ENCODE measurements at places on chromosomes 3 and 15.

- no peak for DNase-seq
These were observed 64.8 kb downstream of the WHAMM start for GRCh38 chr15:82874267-82874666.

DNA sequence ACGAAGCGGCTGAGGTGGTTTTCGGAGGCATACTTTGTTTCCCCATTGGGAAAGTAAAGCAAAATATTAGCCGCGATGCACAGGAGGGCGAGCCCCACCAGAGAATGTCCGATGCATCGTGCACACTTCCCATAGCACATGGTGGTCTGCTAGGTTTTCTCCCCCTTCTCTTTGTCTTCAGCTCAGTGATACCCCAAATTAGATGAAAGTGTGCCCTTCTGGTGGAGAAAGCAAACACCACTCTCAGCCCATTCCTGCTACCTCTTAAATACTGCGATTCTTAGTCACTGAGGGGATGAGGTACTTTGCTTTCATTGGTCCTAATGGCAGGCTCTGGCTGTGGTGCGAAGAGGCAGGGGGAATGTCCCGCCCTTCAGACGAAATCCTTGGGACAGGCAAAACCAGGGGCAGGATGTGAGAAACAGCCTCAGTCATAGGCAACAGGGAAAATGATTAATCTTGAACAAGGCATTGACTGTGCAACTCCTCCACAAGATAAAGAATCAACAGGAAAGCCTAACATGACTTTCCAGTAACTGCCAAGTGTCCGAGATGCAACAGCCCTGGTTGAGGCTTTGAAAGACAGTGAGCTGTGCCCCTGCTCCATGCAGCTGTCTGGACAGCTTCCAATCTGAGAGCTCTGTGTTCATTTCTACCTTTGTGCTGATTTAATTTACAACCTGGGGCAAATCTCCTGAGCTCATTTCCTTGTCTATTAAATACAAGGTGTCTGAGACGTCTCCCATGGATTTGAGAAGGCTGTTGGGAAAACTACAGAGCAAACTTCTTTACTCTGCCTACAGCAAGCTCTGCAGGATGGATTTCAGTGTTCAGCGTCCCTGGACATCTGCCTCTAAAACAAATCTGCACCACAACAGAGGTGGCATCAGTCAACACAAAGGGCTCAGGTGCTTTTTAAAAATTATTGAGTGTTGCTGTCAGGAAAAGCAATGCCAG, at the start of gene TM4SF1:
Gene TM4SF1, minus strand, starts transcription at position 242 of the 957 bp plus-strand sequence. Its CDS starts 102 bp downstream, at position 140.
- DNase-seq, result peak; percentile 68

DNA sequence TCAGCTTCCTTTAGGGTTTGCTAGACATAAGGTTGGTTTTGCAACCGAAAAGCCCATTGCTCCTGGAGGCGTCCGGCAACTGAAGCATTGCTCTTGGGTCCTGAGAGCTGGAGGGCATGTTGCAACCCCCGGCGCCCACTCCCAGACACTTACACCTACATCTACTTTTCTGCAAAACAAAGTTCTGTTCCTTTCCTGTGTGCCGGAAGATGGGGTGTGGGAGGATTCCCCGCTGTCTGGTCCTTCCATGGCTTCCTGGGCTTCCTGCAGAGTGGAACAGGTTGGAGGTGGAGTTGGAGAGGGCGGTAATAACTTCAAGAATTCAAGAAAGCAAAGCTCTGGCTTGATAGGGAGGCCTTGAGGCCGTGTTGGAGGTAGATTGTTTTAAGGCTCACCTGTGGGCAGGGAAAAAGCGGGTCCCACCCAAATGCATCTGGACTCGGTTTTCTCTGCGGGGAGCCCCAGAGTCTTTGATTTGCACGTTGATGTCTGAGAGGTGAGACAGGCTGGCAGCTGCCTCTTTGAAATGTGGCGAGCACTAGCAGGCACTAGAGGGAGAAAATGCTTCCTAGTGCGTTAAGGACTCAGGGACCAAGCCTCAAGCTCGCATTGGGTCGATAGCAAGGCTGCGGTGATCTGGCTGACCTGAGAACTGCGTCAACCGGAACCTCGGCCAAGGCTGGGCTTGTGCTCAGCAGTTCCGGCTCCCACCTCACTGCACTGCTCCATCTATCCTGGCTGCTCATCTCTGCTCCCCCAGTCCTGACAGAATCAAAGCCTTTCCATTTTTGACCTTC, 39.5 kb downstream of the NR2F2 start:
- DNase-seq, result no peak

DNA sequence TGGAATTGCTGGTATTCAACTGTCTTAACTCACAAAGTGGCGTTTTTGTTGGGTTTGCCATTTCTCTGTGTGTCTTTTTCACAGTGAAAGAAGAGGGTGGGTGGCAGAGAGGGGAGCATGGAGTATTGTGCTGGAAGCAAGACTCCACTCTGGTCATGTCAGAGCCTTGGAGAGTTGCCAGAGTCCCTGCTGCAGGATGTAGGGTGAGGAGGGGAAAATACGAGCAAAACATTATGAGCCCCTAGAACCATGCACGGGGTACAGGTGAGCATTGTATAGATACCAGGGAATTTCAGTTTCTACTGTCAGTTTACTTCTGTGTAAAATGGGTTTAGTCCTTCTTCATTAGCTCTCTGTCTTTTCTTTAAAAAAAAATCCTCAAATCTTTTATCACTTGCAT, 249.9 kb downstream of the CACNA2D3 start:
- DNase-seq, result no peak

DNA sequence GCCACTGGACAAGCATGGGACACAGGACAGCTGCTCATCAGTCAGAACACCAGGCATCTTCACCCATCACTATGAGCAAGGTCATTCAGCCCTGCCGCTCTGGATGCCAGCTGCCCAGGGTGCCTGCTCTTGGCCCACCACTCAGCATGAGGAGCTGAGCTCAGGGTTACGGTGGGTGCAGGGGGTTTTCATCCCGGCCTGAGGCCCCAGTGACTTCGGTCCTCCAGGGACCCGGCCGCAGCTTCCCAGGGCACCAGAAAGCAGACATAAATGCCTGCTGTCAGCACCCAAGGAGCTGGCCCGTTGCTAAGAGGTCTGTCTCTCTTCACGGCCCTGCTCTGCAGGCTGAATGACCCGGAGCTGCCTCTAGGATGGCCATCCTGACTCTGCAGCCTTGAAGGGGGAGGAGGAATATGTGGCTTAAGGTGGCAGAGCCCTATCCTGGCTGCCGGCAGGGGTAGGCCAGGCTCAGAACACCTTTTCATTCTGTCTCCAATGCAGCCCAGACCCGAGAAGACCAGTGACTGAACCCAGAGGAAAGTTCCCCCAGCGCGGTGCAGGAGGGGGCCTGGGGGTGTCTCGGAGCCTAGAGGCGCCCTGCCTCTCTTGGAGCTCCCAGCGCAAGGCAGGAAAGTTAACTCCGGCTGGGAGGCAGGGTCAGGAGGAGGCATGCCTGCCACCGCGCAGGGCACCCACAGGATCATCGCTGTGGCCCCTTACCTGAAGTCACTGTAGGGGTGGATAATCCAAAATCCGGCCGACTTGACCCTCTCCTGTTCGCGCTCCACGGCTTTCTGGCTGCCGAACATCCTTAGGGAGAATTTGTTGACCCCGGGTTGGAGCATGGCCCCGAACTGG, 1.8 kb downstream of the HCN4 start:
- DNase-seq, result no peak
